ENCODE measurements at places on chromosomes 1 and 21. TPM values are rescaled to one million over a fixed set of nuclear protein-coding genes. Genes with fewer than 3 reads are reported as not detected.

- peak; percentile 61 for DNase-seq
These were observed 19.5 kb downstream of the PODN start for GRCh38 chr1:53081384-53082066.

DNA sequence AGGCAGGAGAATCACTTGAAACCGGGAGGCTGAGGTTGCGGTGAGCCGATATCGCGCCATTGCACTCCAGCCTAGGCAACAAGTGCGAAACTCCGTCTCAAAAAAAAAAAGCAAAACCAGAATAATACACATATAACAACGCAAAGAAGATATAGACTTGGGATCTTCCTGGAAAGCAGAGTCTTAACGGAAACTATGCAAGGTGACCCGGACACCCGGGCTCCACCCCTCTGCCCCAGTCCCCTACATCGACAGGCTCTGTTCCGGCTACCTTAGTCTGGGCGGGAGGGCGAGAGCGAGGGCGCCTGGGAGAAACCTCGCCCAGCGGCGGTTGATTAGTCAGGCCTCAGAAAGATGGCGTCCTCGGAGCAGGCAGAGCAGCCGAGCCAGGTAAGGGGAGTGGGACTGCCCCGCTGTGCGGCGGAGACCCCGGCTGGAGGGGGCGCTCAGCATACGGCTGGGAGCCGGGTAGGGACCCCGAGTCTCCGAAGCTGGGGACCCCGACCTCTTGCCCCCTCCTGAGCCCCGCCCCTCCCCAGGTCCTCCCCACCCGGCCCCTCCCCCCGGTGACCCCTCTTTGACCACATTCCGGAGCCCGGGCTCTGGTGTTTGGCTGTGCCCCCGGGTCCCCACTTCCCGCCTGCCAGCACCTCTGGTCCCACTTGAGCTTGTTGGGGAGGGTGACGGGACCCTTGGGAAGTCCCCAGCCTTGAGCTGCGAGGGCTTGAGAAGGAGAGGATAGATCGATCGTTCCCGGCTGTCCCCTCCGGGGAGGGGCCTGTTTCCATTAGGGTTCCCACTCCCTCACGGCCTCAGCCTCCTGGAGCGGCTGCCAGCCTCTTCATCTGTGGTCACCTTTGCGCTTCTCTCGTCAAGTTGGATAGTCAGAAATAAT, at the start of gene PEX14:
Gene PEX14 (plus strand): TSS at position 338 of the 895 bp plus-strand sequence. CDS start 17 bp downstream, at position 355.
- DNase-seq, result peak; percentile 93

- no peak for DNase-seq
These were observed 69.5 kb upstream of the KCND3 start for GRCh38 chr1:112058815-112059450.

DNA sequence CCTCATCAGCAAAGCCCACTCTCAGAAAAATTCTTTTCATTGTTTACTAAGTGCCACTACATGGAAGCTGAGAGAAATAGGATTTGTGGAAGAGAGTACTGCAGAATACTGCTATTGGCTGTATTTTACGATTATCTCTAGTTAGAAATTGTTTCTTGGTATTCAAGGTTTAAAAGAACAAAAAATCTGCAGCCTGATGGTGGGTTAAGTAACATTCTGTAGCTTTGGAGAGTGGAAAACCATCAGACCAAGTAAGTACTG, 27.3 kb downstream of the PTTG1IP start:
- DNase-seq, result no peak

Gene TDRD5
- not detected for total RNA-seq
